Astrocyte of the cerebellum (primary cell): ENCODE measurements at places on chromosomes 7 and 10.

- no peak for DNase-seq
These were observed 60.3 kb downstream of the COBL start for GRCh38 chr7:51256209-51256781.

DNA sequence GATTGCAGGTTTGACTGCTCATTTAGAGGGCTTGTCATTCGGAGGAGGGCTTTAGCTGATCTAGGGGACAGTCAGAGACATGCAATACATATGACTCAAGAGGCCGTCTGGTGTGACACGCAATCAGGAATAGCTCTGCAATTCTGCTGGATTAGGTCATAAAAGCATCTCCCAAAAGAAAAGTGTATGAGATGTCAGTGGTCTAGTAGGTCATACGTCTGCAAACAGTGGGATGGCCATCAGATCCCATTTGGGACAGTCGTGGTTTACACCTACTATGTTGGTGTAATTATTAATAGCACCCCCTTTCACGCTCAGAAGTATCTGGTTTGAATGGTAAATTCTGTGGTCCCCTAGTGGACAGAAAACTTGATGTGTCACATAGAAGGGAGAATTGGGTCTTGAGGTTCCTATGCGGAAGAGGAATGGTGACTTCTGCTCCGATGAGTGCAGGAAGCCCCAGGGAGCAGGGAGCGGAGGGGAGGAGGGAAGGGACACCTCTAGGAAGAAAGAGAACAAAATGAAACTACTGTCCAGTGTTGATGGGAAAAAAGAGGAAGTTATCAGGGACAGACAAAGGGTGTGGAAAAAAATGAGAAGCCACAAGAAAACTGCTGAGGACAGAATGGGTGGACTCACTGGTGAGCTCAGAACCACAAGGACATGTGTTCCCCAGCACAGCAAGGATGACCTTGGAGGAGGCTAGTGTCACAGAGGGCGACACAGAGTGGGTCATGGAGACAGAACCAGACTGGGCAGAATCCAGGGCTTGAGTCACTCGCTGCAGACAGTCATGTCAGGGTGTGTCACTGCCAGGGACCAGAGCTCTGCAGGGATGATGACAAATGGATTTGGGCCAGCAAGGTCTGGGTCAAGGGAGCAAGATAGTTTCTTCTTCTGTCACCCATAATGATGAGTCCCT is 59.9 kb downstream of the MAP3K8 start:
- no peak for DNase-seq

GRCh38 chr7:136528329-136528728 is 340.1 kb upstream of the CHRM2 start:
- peak; percentile 63 for DNase-seq

GRCh38 chr7:85781606-85782005 is 594.8 kb upstream of the SEMA3D start:
- DNase-seq, result no peak

DNA sequence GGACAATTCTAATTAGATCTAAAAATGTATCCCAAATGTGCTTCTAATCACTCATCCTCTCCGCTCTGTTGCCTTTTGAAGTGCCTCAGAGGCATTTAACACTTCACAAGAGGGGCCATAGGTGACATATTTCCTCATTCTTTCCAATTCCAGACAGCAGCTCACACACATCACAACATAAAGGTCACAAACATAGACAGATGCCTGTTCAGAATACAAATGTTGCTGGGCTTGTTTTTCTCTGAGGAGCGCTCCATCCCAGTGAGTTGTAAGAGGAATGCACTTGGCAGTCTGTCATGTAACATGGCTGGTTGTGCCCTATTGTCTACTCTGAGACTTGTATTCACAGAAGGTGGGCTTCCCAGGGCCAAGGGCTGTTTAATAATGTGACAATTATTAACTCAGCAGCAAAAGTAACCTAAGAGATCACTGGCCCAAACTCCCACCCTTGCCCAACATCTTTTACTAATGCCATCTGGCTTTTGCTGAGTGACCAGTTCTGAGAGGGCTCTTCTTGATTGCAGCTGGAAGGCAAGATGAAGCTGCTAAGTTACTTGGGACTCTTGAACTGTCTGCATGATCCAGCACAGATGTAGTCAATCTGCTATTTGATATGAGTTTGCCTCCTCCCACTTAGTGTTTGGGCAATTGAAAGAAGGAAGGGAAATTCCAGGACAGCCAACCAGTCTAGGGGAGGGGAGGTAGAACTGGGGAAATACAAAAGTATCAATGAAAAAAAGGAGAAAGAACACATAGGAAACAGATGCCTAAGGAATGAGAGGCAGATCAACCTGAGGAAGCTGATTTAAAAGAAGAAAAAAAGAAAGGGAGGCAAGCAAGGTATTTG is 13.6 kb downstream of the PON2 start:
- DNase-seq, result no peak

DNA sequence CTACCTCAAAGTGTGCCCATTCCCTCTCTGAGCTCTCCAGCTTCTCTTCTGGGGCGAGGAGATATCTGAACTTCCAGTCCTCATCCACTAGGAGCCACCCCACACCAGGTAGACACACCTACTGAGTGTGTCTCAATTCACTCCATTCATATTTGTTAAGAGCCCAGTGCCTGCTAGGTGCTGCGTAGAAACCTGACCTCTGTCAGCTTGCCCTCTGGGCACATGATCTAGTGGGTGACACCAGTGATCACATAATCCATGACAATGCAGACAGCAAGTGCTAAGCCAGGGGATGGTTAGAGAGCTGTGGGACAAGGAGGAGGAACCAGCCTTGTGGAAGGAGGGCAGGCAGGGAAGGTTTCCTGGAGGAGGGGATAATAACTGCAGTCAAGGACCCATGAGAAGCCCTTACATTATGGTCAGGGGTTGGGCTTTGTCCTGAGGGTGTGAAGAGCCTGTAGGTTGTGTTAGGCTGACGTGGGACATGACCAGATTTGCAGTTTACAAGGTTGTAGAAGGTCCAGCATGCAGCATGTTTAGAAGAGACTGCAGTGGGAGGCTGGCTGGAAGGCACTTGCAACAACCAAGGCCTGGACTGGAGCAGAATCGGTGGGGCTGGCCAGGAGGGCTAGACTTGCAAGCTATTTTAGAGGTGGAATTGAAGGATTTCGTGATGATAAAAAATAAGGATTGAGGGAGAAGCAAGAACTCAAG is 81.8 kb downstream of the COL13A1 start:
- no peak for DNase-seq

DNA sequence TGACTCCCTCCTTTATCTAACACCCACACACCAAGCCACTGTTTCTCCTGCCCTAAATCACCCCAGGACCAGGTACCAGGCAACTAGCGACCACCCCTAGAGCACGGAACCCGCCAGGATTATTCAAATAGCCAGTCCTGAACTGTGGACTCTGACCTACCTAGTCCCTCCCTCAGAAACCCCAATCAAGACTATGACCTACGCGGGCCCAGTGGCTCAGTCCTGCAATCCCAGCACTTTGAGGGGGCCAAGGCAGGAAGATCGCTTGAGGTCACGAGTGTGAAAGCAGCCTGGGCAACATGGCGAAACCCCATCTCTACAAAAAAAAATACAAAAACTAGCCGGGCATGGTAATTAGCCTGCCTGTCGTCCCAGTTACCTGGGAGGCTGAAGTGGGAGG is 232.8 kb upstream of the FOXK1 start:
- DNase-seq, result no peak

GRCh38 chr10:118873738-118874105 is 119.0 kb upstream of the CACUL1 start:
- no peak for DNase-seq

- no peak for DNase-seq
These were observed 201.9 kb upstream of the PTER start for GRCh38 chr10:16234916-16235315.

DNA sequence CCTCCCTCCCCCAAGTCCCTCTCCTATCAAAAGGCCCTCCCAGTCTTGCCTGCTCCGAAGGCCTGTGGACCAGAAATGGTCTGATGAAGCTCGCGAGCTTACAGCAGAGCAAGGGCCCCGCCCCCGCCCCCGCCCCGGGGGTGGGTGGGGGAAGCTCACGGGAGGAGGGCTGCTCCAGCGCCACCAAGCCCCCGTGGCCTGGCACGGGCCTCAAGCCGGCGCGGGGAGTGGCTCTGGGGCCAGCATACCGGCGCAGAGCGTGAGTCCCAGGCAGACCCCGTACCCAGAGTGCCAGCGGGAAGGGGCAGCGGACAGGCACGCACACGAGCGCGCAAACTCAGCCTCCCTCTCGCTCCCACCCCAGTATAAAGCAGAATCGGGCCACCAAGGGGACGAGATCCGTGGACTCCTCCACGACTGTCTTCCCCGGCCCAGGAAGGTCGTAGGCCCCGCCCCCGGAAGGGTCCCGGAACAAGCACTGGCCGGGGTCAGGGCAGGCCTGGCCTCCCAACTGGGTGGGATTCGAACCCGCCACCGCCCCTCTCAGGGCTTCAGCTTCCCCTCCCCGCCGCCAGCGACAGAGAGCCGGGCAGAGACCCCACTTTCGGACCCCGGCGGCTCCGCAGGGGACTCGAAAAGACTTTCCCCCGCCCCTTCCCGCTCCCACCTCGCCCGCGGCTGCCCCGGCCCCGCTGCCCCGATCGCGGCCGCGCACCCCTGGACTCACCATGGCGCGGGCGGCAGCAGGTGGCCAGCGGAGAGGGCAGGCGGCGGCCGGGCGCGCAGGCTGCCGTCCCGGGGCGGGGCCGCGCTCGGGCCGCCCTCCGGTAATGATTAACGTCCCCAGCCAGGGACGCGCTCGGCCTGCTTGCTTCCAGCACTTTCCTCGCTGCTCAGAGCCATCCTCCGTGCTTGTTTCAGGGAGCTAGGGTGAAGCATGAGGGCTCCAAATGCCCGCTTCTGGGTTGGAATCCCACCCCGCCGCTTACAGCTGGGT is at the start of gene PCBD1:
PCBD1 (minus strand) TSS at position 762 of the 997 bp plus-strand sequence; CDS start at position 730, 32 bp downstream.
- DNase-seq, result peak; percentile 13

DNA sequence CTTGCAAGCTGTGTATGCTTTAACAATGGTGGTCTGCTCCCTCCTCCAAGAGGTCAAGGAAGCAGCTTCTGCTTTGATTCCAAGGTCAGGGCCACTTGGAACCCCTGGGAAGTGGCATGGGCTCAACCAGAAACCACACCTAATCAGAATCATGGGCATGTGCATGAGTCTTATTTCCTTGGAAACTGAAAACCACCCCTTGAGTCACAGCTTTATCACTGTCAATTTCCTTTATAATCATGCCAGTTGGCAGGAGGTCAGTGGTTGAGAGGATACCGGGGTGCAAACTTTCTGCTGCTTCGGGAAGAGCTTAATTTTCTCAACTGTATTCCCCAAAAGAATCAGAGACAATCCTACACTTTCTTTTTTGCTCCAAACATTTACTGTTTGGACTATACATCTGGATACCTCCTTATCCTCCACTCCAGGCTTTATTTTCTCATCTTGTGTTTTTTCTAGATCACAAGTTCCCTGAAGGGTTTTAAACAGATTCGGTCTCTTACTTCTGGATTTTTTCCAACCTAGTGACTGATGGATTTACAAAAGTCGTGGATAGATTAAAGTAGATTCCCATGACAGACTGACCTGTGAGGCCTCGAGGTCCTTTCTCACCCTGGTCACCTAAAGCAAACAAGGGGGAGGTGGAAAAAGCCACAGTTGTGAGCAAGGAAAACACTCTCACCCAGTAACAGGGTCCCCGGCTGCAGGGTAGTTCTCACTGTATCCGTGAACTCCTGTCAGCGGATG is 36.0 kb downstream of the COL17A1 start:
- DNase-seq, result peak; percentile 54

GRCh38 chr7:21256310-21256877 is 171.5 kb upstream of the SP4 start:
- DNase-seq, result peak; percentile 41

DNA sequence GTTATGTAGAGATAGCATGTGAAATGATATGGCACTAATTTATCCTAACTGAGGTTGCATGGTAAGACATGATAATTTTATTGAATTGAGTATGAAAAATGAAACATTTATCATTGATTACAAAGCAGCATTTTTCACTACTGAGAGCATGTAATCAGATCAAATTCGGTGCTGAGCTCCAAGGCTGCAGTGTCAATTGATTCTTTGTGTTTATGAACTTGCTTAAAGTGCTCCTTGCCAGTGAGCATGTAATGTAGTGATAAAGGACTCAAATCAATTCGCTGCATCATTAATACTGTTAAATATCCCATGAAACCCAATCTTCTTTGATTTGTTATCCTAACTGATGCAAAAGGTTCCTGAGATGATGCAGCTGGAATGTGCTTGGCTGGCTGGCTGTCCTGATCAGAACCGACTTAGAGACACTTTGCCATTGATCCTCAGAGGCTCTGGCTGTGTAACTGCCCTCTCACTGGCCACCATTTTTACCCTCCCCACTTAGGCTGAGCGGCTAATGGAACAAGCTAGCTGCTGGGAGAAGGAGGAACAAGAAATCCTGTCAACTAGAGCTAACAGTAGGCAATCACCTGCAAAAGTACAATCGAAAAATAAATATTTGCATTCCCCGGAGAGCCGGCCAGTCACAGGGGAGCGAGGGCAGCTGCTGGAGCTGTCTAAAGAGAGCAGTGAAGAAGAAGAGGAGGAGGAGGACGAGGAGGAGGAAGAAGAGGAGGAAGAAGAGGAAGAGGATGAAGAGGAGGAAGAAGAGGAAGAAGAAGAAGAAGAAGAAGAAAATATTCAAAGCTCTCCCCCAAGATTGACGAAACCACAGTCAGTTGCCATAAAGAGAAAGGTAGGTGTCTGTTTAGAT is 89.8 kb upstream of the SAMD8 start:
- no peak for DNase-seq

DNA sequence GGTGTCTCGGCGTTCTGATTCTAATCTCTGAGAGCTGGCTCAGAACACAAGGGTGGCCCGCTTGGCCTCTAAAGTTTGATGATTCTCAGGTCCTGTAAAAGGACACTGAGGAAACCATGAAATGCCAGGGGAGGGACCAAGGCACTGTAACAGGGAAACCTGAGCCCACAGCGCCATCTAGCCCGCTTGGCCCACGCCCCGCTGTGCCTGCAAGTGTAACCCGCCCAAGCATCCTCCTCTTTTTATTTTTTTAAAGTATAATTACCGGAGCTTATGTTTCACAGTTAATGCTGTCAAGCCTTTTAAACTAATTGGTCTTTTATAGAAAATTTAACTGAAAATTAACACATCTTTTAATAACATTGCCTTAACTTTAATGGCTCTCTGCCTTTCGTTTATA is 734.7 kb downstream of the KCNMA1 start:
- DNase-seq, result no peak

- DNase-seq, result no peak
These were observed 672.9 kb downstream of the MAGI2 start for GRCh38 chr7:78780560-78780959.

- no peak for DNase-seq
These were observed 64.0 kb upstream of the DNAJB12 start for GRCh38 chr10:72418679-72419078.

DNA sequence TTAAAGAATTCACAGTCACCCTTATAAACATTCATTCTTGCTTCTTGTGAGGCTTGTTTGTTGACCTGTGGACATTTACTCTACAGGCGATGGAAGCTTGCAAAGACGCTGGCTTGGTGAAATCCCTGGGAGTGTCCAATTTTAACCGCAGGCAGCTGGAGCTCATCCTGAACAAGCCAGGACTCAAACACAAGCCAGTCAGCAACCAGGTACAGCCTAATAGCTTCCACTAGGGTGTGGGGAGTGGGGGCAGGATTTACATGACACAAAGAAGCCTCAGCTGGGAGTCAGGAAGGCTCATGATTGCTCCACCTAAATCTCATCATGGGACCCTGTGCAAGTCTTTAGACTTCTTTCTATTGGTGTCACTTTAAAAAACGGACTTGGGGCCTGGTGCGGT is 29.0 kb downstream of the AKR1D1 start:
- no peak for DNase-seq
